Mesothelial cell of epicardium (in vitro differentiated cells): ENCODE measurements at places on chromosomes 7 and 10. TPM values are rescaled to one million over a fixed set of nuclear protein-coding genes. Genes with fewer than 3 reads are reported as not detected.

The CCSER2 gene
- total RNA-seq = 37.1 to 44.2 TPM (median 38.7 TPM) in 3 replicates

The CREM gene
- 31.8 to 37.2 TPM (median 34.2 TPM) in 3 replicates for total RNA-seq

GRCh38 chr10:103643381-103643780, 149.9 kb downstream of the NEURL1 start:
- no peak for DNase-seq

The EPO gene
- 0.16 to 0.27 TPM in 2 of 3 replicates, not detected in the other for total RNA-seq

GRCh38 chr7:139183878-139184338, 47.1 kb upstream of the UBN2 start:
- DNase-seq = no peak

DNA sequence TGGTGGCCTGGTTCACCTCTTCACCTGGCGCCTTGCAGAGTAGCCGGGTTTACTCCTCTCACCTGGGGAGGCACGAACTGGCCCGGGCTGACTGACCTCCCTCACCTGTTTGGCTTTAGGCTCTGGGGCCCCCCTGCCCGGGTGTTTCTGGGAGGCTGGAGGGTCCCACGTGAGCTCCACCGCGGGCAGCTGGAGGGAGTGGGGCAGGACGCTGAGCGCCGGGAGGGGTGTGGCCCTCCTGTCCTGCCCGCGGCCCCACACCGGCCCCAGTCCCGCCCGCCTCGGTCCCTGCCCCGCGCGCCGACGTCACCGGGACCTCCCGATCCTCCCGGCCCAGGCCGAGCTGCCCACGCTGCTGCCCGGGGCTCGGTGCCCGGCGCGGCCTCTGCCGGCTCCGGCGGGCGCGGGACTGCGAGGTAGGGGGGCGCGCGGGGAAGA, at the start of gene AMZ1:
AMZ1 (plus strand) TSS at position 322 of the 438 bp plus-strand sequence. CDS start 12,250 bp downstream, outside the sequence.
- no peak for DNase-seq
